ENCODE measurements at places on chromosomes 12 and 14.

DNA sequence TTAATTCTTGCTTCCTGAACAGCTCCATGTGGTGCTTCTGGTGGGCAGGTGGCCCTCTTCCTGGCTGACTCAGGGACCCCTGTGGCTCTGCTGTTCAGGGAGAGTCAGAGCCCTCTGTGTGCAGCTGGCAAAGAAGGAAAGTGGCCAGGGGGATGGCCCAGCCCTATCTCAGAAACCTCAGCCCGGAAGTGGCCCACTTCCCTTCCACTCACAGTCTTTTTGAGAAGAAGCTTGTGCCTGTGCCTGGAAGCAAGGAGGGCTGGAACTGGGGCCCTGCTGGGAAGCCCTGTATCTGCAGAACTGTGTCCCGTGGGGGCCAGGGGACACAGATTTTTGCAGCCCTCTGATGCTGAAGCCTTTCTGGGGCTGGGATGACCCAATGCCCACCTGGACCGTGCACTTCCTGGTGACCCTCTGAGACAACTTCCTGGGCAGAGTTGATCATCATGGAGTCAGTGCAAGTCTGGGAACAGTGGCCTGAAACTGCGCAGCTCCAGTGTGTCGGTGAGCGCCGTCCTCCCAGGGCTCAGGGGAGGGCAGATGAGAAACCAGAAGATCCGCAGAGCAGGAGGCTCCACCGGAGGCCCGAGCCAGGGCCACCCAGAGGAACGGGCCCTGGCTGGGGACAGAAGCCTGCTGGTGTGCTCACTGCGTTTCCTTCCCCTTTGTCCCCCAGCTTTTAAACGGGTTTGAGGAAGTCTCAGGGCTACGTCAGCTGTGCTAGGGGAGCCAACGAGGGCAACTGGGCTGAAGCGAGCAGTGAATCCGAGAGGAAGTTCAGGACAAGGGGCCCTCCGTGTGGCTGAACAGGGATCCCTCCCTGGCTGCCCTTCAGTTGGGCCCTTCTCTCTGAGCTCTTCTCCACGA is 217.4 kb upstream of the RTL1 start:
- DNase-seq = peak; percentile 19

DNA sequence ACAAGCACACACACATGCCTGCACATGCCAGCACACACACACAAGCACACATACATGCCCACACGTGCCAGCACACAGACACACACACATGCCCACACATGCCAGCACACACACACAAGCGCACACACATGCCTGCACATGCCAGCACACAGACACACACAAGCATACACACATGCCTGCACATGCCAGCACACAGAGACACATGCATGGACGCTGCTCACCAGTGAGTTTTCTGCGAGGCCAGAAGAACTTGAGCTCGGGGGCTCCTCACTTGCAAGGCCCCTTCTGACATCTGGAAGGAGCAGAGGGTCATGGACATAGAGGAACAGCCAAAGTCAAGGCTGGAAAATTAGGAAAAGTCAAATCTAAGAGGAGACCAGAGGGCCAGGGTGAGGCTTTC is 61.2 kb upstream of the BCL11B start:
- DNase-seq = no peak

DNA sequence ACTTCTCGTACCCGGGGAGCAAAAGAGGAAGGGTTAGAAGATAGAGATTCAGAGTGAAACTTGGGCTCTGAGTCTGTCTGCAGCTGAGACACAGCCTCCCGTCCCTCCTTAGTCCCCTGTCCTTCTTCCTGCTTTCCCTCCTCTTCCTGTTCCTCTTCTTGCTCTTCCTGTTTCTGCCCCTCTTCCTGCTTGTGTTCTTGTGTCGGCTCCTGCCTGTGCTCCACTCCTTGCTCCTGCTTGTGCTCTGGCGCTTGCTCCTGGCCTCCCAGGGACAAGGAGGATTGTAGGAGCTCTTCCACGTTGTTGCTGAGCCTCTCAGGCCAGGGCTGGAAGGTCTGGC is 3.0 kb downstream of the ACRBP start:
- DNase-seq = no peak

DNA sequence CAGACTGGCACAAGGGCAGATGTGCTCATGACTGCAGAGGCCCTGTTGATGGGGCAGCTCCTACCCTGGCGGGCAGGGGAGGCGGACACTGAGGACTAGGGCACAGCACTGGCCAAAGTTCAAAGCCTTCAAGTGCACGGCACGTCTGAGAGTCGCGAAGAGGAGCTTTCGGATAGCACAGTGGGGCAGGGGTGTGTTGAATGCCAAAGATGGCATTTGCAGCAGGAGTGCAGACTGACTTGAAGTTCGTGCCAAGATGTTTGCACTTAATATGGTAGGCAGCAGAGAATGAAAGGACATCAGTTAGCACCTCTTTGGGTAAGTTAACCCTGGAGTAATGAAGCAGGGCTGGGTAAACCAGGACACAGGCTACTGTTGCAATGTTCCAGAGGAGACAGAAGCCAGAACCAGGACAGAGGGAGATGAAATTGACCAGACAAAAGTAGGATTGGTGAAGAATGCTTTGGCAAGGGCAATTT is 6.7 kb upstream of the EML1 start:
- DNase-seq = no peak

GRCh38 chr14:20427231-20428009 is 8.5 kb downstream of the KLHL33 start:
- DNase-seq = peak; percentile 63
